ENCODE measurements at places on chromosomes 11 and 22. TPM values are rescaled to one million over a fixed set of nuclear protein-coding genes. Genes with fewer than 3 reads are reported as not detected.

NXPE1 gene
- total RNA-seq = not detected

SCGB2A2 gene
- not detected for total RNA-seq

IRAG1 gene
- total RNA-seq = not detected

RIBC2 gene
- total RNA-seq = 11.0 TPM

DNA sequence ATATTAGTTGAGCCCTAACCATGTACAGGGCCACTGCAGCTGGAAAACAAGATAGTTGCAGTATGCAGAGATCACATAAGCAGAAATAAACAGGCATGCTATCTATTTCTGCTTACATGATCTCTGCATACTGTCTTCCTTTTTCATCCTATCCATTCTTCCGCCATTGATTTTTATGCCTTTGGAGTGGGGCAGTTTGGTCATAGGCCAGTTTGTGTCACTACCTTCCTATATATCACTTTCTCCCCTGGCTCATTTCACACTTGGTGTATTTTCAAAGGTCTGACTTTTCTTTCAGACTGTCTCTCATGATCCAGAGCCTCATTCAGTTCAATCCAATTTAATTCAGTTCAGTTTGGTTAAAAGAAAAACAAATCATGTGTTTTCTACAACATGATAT is 829.6 kb downstream of the KCNA4 start:
- DNase-seq = no peak

- no peak for DNase-seq
These were observed 65.5 kb downstream of the AAMDC start for GRCh38 chr11:77886401-77886800.
